ENCODE measurements at places on chromosomes 6 and 20.

- DNase-seq, result no peak
Observed at GRCh38 chr20:10876558-10876957, 202.8 kb upstream of the JAG1 start.

DNA sequence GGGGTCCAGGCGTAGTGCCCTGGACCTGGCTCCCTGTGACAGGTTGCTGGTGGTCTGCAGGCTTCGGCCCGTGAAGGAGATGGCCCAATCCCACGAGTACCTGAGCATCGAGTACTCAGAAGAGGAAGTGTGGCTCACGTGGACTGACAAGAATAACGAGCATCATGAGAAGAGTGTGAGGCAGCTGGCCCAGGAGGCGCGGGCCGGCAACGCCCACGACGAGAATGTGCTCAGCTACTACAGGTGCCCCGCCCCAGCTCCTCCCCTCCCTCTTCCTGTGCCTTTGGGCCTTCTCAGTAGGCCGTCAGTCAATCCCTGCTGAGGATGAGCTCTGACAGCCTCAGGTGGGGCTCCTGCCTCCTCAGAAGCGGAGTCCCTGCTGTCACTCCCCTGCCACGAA, 42.6 kb downstream of the UQCC2 start:
- DNase-seq, result peak; percentile 73

- no peak for DNase-seq
Observed at GRCh38 chr6:310671-311070, 18.4 kb downstream of the DUSP22 start.

GRCh38 chr6:163162007-163162873, 252.3 kb upstream of the QKI start:
- no peak for DNase-seq

- no peak for DNase-seq
Observed at GRCh38 chr6:127893541-127893940, 7.3 kb downstream of the THEMIS start.

GRCh38 chr6:159172091-159172491, 2.9 kb downstream of the FNDC1 start:
- DNase-seq, result no peak

DNA sequence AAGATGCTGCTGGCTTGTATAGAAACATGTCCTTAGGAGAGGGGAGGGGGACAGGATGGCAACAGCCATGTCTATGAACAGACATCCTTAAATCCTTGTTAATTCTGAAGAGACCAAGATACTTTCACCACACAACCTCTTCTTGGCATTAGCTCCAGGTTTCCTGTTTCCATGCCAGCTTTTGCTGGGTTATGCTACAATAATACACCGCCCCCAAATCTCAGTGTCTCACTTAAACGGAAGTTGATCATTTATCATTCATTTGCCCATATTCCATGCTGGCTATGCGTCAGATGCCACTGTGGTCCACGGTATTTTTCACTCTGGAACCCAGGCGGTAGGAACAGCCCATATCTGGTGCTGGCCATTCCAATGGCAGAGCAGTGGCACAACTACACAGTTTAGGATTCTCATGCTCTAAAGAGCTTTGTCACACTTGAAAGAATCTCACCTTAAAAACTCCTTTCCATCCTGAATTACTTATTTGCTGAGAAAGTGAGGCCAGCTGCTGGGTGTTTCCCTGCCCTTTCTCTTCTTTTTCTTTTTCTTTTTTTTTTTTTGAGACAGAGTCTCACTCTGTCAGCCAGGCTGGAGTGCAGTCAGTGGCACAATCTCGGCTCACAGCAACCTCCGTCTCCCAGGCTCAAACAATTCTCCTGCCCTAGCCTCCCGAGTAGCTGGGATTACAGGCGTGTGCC, 3.7 kb upstream of the RNASET2 start:
- DNase-seq, result no peak

DNA sequence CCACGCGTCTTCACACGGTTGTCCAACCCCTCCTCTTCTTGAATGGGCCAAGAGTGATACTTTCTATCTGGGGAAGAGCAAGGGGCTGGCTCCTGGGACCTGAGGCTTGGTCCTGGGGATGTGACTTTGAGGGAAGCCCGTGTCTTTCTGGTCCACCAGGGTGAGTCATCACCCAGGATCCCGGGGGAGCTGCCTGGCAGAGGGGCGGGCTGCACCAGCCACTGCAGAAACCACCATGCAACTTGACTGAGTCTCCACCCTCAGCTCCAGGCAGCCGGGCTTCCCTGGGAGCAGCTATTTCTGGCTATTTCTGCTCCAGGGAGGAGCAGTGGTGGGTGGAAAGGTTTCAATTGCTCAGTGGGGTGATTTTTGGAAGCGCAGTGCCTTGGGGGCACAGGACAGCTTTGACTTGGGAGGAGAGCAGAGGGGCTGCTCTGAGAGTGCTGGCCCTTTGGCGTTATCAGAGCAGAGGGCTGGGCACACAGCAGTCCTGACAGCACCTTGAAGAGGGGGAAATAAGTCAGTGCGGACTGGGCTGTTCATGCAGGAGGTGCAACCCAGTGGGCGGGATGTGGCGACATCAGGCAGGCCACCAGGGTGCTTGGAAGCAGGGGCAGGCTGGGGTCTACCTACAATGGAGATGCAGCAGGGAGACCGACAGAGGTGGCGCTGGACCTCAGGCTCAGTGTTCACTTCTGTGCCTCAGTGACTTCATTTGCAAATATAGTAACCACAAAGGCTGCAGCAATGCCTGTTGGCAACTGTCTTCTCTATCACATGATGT, 45.1 kb upstream of the FAM83D start:
- DNase-seq, result no peak

- no peak for DNase-seq
Observed at GRCh38 chr6:142013875-142014495, 118.7 kb upstream of the GJE1 start.

GRCh38 chr6:94548201-94548600, 1029.1 kb upstream of the MANEA start:
- no peak for DNase-seq

- DNase-seq, result no peak
Observed at GRCh38 chr6:121430514-121431460, 4.7 kb upstream of the GJA1 start.

DNA sequence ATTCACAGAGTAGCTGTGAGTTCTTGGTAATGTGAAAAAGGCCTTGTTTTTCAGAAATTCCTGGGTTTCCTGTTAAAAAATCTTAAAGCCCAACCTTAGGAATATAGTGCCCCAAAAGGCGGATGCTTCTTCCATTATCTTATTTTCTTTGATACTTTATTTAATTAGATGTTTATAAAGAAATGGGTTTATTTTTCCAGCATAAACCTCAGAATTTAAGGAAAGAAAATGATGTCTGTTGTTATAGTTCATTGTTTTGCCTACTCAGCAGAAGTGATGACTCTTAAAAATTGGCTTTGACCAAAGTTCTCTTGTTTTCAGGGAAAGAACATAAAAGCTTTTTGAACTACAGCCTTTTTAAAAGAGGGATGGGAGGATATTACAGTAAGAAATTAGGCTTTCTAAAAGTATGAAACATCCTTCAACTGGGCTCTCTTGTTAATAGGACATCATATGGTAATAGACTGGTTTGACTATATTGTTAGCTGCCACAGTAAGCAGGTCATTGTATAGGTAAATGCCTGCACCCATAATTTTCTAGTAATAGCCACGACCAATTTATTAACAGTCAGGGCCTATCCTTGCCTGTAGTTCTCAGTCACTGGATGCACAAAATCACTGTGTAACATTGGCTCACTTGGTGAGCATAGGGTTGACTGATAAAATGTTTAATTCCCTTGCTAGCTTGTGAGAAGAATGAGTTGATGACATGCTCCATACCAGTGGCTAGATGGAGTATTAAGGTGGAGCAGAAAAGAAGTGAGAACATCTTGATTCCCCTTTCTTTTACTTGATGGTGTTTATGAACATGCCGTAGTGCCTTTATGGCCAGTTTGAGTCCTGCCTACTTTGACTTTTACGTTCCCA, 5.2 kb downstream of the SRSF6 start:
- no peak for DNase-seq

- no peak for DNase-seq
Observed at GRCh38 chr6:9708600-9708999, 706.3 kb downstream of the TFAP2A start.

DNA sequence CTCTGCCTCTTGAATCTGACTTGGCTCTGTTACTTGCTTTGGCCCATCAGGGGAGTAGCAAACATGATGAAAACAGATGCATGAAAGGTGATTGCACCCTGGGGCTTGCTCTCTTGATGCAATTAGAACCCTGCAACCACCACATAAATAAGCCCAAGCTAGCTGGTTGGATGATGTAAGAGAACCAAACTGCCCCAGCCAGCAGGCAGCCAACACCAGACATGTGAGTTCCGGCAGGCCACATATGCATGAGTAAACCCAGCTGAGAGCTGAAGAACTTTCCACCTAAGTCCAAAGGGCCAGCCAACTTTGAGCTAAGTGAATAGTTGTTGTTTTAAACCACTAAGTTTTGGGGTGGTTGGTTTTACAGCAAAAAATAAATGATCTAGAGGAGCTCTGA, 268.4 kb downstream of the FARS2 start:
- no peak for DNase-seq

DNA sequence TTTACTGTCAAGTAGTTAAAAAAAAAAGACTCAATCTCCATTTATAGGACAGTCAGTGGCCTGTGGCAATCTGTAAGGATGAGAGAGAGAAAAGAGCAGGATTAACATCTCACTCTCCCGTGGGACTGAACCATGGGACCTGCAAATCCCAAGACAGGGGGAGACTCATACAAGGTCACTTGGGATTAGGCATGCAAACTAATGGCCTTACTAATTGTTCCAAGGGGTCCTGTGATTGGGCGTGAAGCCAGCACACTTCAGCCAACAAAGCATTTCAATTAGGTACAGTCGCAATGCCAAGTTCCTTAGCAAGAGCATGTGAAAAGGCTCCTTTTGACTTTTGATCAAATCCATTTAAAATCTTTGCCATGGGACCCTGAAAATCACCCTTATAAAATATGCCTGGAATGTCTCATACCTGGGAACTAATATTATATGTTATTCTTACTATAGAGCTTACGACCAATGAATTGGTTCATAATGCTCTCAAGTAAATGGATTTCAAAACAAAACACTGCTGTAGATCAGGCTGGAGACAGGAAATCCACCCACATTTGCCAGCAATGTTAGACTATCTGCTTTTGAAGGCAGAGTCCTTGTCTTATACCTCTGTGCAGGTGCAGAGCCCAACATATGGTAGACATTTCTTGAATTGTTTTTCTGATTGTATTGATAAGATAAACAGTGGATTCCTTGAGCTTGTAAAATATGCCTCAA, 412.5 kb downstream of the GJA1 start:
- DNase-seq, result no peak

DNA sequence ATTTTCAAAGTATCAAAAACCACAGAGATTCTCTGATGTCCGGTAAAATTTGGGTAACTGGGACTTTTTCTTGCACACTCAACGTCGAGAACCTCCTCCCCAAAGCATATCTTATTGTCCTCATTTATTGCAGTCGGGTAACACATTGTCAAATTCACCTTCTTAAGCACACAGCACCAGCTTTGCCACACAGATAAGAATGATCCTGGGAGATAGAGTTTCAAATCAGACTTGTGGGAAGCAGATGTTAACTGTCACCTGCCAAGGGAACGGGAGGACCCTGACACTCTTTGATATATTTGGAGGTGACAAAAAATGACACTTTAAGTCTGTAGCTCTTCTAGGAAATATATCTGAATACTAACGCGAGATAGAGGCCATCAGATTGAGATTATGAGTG, 282.1 kb upstream of the BMP2 start:
- no peak for DNase-seq
